ENCODE measurements at places on chromosomes 7 and 10.

DNA sequence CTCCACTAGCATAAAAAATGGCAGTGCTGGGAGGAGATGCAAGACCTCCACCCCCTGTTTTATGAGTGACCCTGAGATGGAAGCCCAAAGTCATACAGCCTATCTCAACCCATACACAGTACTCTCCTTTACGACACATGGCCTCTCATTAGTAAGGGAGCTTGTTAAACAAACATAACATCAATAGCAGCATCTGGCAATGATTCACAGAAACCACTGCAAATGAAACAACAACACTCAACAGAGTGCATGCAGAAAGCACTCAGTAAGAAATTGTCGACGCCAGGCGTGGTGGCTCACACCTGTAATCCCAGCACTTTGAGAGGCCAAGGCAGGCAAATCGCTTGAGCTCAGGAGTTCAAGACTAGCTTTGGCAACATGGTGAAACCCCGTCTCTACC, 27.5 kb upstream of the FIGNL1 start:
- DNase-seq, result no peak

DNA sequence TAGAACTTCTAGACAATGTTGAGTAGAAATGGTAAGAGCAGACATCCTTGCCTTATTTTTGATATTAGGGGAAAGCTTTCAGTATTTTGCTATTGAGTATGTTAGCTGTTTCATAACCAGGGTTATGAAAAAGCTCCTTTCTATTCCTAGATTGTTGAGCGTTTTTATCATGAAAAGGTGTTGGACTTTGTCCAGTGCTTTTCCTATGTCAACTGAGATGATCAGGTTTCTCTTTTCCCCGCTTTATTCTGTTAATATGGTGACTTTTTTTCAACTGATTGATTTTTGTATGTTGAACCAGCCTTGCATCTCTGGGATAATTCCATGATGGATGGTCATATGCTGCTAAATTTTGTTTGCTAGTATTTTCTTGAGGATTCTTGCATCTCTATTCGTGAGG, 58.5 kb downstream of the LCOR start:
- no peak for DNase-seq

GRCh38 chr7:1085266-1085665, 2.6 kb upstream of the GPER1 start:
- no peak for DNase-seq

- DNase-seq, result no peak
Observed at GRCh38 chr10:117933036-117933435, 113.7 kb downstream of the RAB11FIP2 start.

DNA sequence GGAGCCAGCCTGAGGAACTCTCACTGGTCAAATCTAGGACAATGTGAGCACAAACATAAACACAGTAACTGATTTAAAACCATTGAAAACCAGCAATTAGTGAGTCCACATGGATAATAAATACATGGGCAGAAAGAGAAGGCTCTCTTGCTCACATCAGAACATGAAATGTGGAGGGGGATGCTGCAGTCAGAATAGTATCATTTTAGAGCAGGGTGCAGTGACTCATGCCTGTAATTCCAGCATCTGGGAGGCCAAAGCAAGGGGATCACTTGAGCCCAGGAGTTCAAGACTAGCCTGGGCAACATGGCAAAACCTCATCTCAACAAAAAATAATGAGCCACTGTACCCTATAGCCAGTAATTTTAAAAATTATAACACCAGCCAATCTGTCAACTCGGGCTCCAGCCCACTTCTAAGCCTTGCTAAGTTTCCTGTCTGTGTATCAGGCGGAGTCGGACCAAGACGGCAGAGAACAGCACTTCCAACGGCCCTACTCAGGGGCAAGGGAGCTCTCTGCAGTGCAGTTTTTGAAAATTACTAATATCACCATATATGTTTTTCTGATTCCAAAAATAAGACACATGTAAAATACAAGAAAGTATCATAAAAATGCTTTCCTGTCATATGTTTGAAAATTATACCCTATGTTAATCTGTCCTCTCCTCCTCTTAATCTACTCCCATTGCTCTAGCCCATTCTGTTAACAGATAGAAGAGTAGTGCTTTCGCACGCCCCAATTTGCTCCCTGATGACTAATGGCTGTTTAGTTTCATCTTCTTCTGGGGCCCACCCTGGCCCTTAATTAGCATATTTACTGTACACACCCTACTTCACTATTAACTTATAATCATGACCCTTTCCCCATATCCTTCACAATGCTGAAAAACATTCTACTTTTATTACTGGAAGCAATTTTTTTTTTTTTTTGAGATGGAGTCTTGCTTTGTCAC, 17.1 kb downstream of the URGCP start:
- DNase-seq, result no peak

DNA sequence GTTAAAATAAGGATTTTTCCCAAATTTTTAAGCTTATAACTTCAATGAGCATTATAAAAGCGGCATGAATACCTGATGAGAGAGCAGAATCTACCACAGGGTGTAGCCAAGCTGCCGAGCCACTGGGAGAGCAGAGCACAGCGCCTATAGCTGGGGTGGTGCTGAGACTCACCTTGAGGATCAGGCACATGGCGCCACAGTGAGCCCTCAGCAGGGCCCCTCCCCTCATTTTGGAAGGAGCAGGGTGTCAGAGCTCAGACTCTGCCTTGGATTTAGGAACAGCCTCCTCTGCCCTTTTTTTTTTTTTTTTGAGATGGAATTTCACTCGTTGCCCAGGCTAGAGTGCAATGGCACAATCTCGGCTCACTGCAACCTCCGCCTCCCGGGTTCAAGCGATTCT, 118.6 kb downstream of the SRPK2 start:
- no peak for DNase-seq

GRCh38 chr10:68137171-68137570, 27.9 kb downstream of the MYPN start:
- DNase-seq, result no peak

DNA sequence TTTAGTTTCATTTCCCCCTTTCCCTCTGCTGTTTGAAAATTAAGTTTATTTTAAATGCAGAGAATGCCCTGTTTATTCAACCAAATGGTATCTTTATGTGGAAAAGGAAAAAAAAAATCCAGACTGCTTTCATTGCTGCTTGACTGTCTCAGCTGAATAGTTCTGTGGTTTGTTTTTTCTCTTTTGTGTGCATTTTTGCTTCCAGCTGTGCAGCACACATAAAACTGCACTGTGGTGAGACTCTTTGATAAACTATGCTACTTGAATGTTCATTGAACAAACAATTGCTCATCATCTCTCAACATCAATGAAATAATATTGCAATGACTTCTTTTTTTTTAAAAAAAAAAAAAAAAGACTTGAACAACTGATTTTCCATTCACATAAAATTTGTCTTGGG, 78.6 kb upstream of the GLI3 start:
- no peak for DNase-seq

- DNase-seq, result no peak
Observed at GRCh38 chr7:12968836-12969422, 281.5 kb downstream of the ARL4A start.

GRCh38 chr7:77184463-77184862, 15.2 kb downstream of the FGL2 start:
- no peak for DNase-seq

GRCh38 chr7:41889472-41889871, 186.6 kb upstream of the INHBA start:
- no peak for DNase-seq

- no peak for DNase-seq
Observed at GRCh38 chr10:127386606-127387327, 162.3 kb upstream of the NPS start.

DNA sequence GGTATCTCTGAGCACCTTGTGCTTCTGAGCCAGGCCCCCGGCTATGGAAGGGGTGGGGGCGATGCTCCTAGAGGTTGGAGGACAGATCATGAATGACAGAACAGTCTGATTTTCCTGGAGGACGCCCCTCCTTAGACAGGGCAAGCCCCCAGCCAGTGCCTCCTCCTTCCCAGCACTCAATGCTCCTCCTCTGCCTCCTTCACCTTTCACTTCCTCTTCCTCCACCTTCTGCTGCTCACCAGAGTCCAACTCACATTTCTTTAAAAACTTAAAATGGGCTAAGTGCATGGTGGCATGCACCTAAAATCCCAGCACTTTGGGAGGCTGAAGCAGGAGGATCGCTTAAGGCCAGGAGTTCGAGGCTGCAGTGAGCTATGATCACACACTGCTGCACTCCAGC, 71.1 kb upstream of the CUX1 start:
- no peak for DNase-seq

DNA sequence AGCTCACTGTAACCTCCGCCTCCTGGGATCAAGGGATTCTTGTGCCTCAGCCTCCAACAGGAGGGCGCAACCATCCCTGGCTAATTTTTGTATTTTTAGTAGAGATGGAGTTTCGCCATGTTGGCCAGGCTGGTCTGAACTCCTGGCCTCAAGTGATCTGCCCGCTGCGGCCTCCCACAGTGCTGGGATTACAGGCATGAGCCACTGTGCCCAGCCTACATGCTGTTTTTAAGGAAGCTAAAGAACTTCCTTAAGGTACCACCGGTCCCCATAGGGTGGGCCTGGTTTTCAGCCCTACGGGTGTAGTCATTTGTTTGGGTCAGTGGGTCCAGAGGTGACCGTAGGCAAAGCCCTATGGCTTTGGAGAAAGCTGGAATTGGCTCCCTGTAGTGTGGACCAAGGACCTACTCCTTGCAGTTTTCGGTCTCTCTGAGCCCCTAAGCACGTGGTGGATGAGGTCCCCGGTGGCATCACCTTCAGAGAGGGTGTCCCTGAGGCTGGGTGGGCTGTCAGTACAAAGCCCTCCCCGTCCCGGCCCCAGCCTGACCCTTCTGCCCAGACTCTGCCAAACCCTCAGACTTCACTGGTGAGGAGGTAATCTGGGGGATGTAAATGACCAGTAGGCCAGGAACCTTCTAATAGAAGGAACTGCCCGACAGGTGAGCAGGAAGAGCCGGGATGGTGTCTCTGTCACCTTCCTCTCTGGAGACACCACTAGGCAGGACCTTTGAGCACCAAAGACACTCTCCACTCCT, 30.5 kb downstream of the ANXA11 start:
- DNase-seq, result no peak

DNA sequence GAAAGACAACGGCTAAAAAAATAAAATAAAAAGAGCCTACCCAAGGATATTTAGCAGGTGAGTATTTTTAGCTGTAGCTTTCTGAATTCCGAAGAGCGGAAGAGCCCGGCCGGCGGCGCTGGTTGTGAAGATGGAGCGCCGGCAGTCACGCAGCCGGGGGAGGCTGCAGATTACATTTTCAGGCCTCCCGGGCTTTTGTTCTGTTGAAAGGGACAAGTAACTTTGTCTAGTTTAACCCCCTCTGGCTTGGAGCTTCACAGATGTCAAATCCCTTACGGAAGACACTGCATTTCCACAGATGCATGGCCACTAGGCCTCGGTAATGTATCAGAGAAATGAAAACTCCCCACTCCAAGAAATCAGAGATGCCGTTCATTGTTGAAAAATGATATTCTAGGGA, 497.6 kb upstream of the MKI67 start:
- DNase-seq, result no peak

- no peak for DNase-seq
Observed at GRCh38 chr10:113880236-113880635, 25.8 kb downstream of the NHLRC2 start.

- no peak for DNase-seq
Observed at GRCh38 chr7:123998921-123999320, 33.9 kb downstream of the TMEM229A start.

- no peak for DNase-seq
Observed at GRCh38 chr10:87966459-87966858, 103.0 kb downstream of the PTEN start.

- DNase-seq, result no peak
Observed at GRCh38 chr7:158061026-158061630, 526.5 kb downstream of the PTPRN2 start.

DNA sequence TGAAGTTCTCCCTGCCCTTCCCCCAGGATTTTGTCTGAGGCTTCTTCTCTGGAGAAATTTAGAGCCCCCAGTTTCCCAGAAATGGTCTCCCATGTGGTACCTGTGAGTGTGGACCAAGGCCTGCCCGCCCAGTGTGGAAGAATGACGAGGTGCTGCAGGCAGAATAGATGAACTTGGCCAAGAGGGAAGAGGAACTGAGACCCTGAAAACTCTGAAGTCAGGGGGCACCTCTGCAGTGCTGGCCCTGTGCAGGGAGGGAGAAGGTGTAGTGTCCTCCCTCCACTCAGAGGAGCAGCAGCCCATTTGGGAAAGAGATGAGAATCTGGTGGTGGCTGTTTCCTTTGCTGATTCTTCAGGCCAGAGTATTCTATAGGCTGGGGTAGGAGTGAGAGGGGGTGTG, 115.2 kb upstream of the PCGF5 start:
- no peak for DNase-seq

- DNase-seq, result no peak
Observed at GRCh38 chr10:73218431-73219191, 28.4 kb downstream of the DNAJC9 start.

DNA sequence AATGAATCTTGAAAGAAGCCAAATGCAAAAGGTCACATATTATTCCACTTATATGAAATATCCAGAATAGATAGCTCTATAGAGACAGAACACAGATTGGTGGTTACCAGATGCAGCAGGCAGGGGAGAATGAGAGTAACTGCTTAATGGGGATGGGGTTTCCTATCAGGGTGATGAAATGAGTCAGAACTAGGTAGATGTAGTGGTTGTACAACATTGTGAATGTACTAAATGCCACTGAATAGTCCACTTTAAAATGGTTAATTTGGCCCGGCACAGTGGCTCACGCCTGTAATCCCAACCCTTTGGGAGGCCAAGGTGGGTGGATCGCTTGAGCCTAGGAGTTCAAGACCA, 9.4 kb upstream of the SLC25A28 start:
- no peak for DNase-seq

DNA sequence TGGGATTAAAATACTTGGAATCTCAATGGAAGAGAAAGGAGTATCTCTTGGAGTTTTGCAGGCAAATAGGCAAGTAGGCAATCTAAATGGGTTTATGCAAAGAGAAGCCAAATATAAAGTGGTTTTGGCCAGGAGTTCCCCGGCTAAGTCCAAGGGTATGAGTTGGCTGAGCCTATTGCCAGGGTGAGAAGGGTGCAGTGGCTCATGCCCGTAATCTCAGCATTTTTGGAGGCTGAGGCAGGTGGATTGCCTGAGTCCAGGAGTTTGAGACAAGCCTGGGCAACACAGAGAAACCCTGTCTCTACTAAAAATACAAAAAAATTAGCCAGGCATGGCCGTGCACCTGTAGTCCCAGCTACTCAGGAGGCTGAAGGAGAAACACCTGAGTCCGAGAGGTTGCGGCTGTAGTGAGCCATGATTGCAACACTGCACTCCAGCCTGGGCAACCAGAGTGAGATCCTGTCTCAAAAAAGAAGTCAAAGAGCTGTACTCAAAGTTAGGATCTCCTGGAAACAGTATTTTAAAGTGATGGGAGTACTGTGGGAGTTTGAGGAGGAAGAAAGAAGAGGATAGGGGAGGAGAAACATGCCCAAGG, 130.4 kb upstream of the RAB18 start:
- DNase-seq, result no peak

DNA sequence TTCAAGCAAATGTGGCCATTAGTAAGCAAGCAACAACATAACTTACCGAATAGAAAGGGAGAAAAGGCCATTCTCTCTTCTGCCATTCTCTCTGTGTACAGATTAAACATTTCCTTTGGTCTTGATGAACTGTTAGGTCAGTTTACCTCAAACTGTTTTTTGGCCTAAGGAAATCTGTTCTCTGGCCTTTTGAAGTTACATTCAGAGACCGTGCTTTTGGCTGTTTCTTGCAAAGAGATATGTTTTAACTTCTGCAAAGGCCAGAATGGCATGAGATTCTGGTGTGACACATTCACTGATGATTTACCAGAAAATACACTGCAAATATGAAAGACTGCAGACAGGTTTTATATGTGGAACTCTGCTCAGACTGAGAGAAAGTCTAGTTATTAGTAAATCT, 22.2 kb downstream of the AHR start:
- no peak for DNase-seq

GRCh38 chr7:69047151-69047754, 551.0 kb upstream of the AUTS2 start:
- no peak for DNase-seq

Measured in activated T-cell treated with anti-CD3 and anti-CD28 coated beads for 4 hours (primary cell).